ENCODE measurements at places on chromosomes 3 and 15.

- DNase-seq = no peak
Measured at GRCh38 chr3:73683706-73684105, 59.0 kb upstream of the PDZRN3 start.

- no peak for DNase-seq
Measured at GRCh38 chr3:62151591-62151990, 221.8 kb downstream of the FEZF2 start.

DNA sequence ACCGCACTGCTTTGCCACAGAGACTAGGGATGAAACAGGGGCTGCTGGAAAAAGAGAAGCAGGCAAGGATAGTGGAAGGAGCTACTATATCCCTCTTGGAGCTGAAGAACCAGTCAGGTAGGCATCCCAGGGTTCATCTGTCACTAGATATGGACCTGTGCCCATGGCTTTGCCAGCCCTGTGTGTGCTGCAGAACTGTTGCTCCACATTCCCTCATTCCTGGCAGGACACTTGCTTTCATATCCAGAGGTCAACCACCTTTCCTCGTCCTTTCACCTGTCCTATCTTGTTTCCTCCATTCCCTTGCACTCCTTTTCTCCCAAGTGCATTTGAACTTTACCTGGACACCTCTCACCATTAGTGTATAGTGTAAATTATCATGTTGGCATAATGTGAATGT lies 12.0 kb downstream of the SNRK start:
- no peak for DNase-seq

DNA sequence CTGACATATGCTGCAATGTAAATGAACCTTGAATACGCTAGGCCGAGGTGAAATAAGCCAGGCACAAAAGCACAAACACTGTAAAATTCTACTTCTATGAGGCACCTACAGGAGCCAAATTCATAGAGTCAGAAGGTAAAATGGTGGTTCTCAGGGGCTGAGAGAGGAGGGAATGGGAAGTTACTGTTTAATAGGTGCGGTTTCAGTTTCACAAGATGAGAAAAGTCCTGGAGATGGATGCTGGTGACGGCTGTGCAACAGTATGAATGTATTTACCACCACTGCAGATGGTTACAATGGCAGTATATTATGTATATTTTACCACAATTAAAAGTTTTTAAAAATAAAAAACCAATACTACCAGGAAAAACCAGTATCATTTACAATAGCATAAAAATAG lies 4.0 kb downstream of the TNK2 start:
- no peak for DNase-seq

GRCh38 chr3:170532573-170532972 lies 53.3 kb downstream of the SLC7A14 start:
- DNase-seq = no peak

GRCh38 chr3:66038384-66038725 lies 363 bp downstream of the MAGI1 start:
- no peak for DNase-seq

DNA sequence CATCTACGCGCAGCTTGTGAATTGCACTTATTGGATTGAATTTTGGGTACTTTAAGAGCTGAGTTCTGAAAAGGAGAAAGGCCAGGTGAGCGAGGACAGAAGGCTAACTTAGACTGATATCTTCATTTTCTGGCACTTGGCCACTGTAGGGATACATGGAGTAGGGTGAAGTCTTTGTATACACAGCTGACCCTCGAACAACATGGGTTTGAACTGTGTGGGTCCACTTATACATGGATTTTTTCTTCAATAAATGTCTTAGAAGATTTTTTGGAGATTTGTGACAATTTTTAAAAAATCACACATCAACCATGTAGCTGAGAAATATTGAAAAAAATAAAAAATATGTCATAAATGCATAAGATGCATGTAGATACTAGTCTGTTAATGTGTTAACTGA lies 18.3 kb downstream of the PTPRG start:
- no peak for DNase-seq

DNA sequence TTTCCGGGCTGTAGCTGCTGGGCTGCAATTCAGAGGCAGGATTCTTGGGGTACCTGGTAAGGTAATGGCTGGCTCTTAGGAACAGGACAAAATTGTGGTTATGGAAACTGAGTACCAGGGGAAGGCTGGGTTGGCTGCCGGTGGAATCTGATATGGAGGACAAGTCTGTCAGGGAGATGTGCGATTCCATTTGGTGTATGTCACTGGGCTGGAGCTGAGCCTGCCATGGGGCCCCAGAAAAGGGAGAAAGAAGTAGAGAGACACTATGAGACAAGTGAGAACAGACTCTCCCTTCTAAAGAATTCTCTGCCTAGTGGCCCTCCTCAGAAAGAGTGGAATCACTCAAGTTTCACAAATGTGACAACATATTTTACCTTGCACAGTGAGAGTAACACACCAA lies 368.2 kb upstream of the ROPN1 start:
- DNase-seq = no peak

- no peak for DNase-seq
Measured at GRCh38 chr3:141273700-141274410, 42.2 kb downstream of the PXYLP1 start.

GRCh38 chr15:59111251-59111650 lies 6.3 kb downstream of the CCNB2 start:
- DNase-seq = no peak

DNA sequence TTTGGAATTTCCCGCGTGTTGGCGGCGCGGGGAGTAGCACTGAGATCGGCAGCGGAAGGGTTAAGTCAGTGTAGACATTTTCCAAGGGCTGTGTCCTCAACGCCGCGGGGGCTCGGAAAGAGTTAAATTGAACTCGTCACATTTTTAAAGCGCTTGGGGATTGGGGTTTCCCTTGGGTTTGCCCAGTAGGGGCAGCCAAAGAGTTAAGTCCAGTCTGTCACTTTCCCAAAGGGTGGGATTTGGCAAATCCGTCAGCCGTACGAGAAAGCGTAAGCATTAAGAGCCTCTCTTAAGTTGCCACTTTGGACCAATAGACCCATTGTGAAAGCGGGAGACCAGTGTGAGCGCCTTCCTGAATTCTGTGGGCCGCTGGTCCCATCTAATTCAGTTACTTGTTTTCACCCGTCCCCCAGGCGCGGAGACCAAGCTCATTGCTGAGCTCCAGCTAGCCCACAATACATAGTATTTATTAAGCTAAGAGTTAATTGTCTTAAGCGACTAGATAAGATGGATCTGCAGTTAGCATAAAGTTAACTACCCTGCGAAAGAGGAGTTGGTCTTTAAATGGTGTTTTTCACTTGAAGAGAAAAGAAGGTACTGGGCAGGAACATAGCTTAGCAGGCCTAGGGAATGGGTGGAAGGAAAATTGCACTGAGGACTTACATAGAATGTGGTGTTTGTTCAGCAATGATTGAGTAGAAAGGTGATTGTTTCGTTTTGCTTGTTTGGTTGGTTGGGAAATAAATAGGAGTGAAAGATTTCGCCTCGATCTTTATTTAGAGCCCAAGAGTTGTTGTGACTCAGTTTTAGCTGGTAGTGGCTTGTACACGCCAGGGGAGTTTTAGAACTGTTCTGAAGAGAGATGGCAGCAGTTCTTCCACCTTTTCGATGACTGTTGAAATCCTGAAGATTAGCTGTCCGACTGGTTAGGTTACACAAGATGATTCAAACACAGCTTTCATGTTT lies 932 bp downstream of the ARL8B start:
- peak; percentile 15 for DNase-seq

- no peak for DNase-seq
Measured at GRCh38 chr15:66105286-66106265, 148.0 kb downstream of the MEGF11 start.

DNA sequence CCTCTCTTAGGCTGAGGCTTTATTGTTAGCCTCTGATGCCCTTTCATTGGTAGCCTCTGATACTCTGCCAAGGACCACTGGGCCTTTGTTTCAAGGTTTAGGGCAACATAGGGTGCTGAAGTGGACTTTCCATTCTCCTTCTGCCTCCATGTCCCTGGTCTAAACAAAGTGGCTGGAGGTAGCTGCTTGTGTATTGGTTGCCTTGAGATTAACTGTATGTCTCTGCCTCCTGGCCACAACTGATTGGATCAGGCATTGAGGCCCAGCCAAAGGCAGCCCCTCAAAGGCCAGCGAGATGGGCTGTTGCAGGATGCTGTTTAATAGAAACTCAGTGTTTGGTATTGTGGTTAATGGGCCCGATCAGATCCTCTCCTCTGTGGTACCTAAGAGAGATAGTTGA lies 77.9 kb upstream of the PRR23C start:
- DNase-seq = no peak
